ENCODE measurements at places on chromosomes 7 and 10. TPM values are rescaled to one million over a fixed set of nuclear protein-coding genes. Genes with fewer than 3 reads are reported as not detected.
A peak's percentile ranks its signal among the peaks of the same experiment; 100 is the strongest.

DNA sequence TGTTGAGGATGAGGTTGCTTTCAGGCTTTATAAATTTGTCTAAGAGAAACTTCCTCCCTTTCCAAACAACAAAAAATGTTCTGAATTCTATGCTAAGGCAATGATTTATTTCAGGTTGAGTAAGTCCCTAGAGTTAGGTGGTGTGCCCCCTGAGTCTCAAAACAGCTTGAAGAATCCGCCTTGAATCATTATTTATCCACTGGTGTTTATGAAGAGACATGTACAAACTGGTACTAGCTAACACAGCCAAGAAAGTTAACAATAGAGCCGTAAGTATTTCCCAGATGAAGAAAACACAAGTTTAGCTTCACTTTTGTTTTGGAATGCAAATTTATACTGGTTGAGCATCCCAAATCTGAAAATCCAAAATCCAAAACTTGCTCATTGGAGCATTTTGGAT, 66.2 kb upstream of the SRPK2 start:
- DNase-seq = no peak

- DNase-seq = no peak
Measured at GRCh38 chr10:87598700-87599099, 61.0 kb upstream of the PAPSS2 start.

PDAP1 gene
- total RNA-seq = 104 TPM

- DNase-seq = no peak
Measured at GRCh38 chr10:35268323-35268722, 68.0 kb upstream of the CCNY start.

PDLIM1 gene
- 9.5 TPM for total RNA-seq

CDK13 gene
- total RNA-seq = 46.7 TPM

- DNase-seq = no peak
Measured at GRCh38 chr7:99559175-99559915, 903 bp downstream of the ZNF655 start.

DNA sequence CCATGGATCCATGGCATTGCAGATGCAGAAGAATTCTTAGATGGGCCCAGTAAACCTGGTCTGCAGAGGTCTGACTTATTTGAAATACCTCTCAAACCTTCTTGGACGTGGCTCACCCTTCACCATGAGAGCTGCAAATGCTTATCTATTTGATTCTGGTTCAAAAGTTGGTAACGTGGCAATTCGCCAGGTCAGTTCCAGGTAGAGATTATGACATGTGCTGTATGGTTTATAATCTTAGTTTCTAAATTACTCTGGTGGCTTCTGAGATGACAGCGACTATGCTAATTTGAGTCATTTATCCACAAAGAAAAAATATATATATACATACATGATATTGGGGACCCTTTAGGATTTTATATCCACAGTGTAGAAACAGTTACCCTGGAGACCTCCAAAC, 68.8 kb downstream of the NRP1 start:
- DNase-seq = no peak

GRCh38 chr10:50622706-50623662, 772 bp downstream of the SGMS1 start:
- peak; percentile 53 for DNase-seq

DNA sequence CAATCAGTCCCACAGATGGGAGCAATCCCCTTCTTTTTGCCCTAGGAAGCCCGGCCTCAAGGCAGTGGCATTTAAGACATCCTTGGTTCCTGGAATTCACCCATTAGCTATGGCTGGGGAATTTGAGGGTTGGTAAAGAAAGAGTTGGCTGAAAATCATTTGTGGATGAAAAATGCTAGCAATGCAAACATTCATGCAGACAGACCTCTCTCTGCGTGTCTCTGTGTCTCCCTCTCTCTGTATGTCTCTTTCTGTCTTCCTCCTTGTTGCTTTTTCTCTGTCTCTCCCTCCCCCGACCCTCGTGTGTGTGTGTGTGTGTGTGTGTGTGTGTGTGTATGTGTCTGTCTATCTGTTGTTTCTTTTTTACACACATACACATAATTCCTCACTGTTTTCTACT, 19.4 kb downstream of the LDB3 start:
- DNase-seq = no peak

GRCh38 chr7:150751702-150752101, 14.5 kb downstream of the GIMAP5 start:
- DNase-seq = no peak

DNA sequence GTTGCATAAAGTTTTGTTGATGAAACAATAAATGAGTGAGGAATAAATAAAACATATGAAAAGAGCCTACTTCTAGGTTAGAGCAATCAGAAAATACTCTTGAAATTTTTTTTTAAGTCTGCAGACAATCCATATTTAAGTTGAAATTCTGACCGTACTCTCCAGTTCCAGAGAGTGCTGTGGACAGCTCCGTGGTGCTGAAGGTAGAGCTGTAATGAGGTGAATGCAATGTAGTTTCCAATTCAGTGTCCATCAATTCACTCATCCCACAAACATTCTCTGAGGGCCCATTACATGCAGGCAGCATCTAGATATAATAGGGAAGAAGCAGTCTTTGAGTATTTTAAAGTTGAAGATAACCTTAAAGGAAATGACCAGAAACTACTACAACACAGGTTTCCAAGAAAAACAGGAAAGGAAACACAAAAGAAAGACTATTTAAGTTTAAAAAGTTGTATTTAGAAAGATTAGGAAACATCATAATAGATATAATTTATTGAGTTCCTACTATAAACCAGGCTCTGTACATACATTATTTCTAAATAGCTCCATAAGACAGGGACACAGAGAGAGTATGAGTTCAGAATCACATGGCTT, 44.0 kb upstream of the CRTAC1 start:
- DNase-seq = peak; percentile 44

- no peak for DNase-seq
Measured at GRCh38 chr7:44381494-44382220, 56.3 kb upstream of the CAMK2B start.

GRCh38 chr7:1579481-1580421, 9.9 kb upstream of the PSMG3 start:
- DNase-seq = peak; percentile 77

GRCh38 chr10:127715782-127716378, 21.1 kb upstream of the FOXI2 start:
- no peak for DNase-seq

STAG3 gene
- total RNA-seq = 16.5 TPM

Measured in activated CD8-positive, alpha-beta T cell treated with anti-CD3 and anti-CD28 coated beads, Interleukin-2, amount 10 ng/mL, durations not matched to agents 7 days and 5 days (primary cell).